ENCODE measurements at places on chromosomes 2 and 18.

GRCh38 chr18:38019292-38019691 is 453.7 kb upstream of the CELF4 start:
- DNase-seq, result no peak

- peak; percentile 47 for DNase-seq
Measured at GRCh38 chr2:42786561-42787345, 5.6 kb downstream of the HAAO start.

GRCh38 chr2:46003903-46004473 is 293.2 kb upstream of the EPAS1 start:
- no peak for DNase-seq

- no peak for DNase-seq
Measured at GRCh38 chr2:203650860-203651613, 55.4 kb upstream of the CD28 start.

DNA sequence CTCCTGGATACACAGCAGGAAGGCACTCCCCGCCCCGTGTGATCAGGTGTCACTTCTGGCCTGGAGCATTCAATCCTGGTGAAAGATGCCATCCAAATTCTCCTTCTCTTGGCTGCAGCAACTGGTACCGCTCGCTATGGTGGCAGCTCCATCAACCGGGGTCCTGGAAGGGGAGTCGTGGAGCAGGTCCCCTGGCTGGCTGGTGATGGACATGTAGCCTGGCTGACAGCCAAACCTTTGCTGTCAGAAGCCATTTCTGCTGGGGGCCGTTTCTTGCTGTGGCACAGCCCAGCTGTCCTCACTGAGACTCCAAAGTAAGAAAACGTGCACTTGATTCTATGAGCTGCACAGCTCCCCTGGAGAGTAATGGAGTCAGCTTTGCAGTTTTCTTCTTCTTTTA is 7.1 kb upstream of the CYS1 start:
- DNase-seq, result no peak

DNA sequence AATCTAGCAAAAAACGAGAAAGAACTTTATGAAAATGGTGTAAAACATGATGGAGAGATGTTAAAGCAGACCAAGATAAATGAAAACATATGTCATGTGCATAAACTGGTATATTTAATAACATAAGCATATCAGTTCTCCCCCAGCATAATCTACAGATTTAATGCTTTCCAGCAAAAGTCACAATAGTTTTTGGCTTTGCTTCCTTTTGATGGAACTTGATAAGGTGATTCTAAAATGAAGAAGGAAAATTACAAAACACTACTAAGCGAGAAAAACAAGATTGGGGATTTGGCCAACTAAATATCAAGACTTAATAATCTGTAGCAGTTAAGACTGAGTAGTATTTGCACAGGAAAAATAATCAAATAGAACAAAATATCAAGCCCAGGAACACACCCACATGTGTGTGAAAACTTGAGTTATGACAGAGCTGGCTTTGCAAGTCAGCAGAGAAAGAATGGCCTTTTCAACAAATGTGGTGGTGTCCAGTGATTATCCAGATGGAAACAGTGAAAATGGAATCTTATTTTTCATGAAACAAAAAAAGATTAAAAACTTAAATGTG is 83.7 kb upstream of the L3MBTL4 start:
- no peak for DNase-seq

DNA sequence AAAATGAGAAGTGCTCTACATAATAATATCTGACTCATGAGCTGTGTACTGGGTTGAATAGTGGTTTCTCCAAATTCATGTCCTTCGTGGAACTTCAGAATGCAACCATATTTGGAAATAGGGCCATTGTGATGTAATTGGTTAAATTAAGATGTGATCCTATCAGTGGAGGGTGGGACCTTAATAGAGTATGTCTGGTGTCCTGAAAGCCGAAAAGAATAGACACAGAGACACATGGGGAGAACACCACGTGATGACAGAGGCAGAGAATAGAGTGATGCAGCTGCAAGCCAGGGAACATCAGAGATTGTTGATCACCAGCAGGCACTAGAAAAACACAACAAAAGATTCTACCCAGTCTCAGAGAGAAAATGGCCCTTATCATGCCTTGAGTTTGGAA is 310.1 kb downstream of the EXOC6B start:
- DNase-seq, result no peak

GRCh38 chr2:197233473-197233872 is 77.1 kb downstream of the ANKRD44 start:
- DNase-seq, result no peak

DNA sequence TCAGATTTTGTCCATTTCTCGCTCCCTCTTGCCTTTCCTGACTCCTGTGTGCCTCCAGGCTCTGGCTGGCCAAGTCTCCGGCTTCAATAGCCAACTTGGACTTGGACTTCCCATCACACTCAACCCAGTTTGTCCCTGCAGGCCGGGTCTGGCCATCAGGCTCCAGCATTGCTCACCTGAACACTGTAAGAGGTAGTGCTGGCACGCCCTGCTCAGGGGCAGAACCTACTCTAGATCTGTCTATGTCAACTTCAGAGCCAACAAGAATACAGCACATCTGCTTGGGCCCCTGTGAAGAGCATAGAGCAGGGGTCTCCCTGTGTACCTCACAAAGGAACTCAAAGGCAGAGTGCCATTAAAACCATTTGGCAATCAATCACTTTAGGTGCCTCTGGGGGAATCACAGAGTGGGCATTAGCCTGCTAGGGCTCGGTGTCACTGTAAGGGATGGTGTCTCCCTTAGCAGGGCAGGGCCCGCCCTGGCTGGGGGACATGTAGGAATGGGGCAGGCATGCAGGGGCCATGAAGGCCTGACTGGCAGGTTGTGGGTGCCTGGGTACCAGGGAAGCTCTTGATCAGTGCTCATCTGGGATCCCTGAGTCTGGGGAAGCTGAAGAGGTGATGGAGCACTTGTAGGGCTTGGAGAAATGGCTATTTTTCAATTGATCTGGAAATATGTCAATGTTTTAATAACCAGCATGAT is 325.9 kb downstream of the CLIP4 start:
- DNase-seq, result no peak

- no peak for DNase-seq
Measured at GRCh38 chr2:75031906-75032803, 73.7 kb downstream of the POLE4 start.

GRCh38 chr2:190891372-190891771 is 10.8 kb downstream of the GLS start:
- DNase-seq, result no peak

DNA sequence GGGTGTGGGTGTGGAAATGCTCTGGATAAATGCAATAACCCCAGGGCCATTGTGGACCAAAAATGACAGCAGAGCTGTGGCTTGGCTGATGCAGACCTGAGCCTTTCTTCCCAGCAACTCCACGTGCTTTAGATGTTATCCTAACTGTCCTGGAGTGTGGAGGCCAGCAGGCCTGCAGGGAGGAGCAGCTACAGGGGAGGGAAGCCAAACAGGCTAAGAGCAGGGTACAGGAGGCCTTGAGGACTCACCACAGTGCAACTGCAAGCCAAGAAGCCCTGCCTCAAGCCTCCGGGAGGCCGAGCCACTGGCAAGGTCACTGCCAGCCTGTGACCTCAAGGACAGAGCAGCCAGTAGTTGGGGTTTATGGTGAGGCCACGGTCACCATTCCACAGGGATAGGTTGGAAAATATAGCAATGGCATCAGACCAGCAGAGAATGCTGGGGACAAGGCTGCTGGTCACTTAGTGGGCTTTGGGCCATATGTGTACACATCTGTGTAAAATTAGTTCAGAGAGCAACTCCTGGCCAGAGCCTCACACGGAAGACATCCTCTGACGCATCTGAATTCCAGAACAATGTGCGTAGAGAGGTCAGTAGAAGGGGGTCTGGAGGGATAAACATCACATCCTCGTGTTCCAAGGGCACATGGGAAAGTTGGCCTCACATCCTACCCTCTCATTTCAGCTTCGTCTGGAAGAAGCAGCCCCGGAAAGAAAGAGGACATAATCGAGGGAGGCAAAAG is 76.2 kb upstream of the UPP2 start:
- DNase-seq, result no peak

- DNase-seq, result no peak
Measured at GRCh38 chr2:196293751-196294515, 122.6 kb upstream of the STK17B start.

- no peak for DNase-seq
Measured at GRCh38 chr18:78722929-78723710, 256.5 kb upstream of the SALL3 start.

DNA sequence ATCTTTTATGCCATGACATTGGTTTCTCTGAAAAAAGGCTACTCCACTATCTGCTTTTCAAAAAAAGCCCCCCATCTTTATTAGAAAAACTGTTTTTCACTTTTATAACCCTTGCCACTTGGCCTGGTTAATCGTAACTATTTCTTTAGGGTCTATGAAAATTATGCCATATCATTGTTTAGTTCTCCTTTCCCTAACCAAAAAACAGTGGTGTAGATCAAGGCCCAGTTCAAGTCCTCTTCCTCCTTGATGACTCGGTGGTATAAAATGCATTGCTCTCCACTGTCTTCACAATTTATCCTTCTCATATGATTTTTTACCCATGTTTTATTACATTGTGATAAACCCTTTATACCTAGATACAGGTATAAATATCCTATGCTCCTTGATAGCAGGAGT is 205.5 kb downstream of the ZNF521 start:
- no peak for DNase-seq

DNA sequence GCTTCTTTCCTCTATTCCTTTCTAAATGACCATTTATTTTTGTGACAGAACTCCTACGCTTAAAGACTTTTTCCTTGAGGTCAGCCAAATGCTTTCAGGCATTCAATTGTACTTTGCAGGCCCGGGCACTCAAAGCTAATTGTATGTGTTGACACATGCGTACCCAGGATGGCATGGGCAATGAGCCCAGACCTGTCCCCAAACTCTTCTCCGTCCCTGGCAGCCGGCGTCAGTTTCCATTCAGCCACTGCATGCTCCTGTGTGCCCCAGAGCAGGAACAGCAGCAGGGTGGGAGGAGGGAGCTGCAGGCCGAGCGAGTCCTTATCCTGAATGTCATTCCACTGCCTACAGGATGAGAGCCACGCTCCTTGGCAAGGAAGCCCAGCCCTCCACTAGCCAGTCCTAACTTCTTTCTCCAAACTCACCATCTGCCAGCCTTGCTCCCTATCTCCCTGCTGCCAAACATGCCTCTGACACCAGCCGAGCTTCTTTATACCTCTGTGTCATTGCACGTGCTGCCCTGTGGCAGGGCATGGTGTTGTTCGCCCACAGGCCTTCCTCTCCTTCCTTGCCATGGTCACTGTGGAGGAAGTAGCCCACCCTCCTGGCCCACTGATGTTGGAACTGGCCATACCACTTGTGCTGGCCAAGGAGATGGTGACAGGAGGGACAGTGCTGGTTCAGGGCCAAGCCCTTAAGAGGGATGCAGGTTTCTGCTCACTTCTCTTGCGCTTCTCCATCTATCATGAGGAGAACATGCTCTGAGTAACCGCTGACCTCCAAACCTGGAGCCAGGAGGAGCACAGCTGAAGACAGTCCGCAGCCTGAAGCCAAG is 116.9 kb upstream of the FHL2 start:
- no peak for DNase-seq

- no peak for DNase-seq
Measured at GRCh38 chr2:108858894-108859293, 72.3 kb downstream of the CCDC138 start.

DNA sequence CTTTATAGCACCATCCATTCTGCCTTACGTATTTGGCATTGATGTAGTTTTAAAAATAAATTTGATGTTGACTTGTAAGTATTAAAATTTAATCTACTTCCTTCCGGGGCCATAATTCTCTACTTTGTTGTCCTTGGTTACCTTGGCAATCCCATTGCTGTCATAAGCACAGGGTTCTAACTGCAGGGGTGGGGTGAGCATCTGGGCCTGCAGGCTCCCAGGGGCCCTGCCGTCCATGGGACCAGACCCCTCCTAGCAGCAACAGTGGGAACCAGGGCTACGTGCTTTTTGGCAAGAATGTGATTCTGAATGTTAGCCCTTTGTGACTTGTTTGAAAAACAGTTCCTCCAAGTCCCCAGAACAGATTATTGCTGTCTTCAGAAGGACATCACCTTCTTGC is 4.9 kb downstream of the ASAP2 start:
- DNase-seq, result no peak

Measured in ecto neural progenitor cell (in vitro differentiated cells).